Common myeloid progenitor, CD34-positive (primary cell): ENCODE measurements at places on chromosomes 1 and 21.
A peak's percentile ranks its signal among the peaks of the same experiment; 100 is the strongest.

DNA sequence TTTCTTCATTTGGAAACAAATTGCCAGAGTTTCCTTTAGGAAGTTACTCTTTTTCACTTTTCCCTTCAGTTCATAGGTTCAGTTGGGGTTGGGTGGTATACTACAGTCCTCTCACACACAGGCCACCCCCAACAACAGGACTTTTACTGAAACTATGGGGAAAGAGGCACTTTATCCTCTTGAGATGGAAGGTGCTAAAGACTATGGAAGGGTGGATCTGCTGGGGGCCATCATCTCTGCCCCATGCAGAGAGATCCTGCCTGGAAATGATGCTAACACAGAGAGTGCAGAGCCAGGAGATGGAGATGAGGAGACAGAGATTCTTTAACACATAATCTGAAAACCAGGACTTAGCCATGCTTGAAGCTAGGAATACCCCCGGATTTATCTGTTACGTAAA, 24.3 kb downstream of the ILDR2 start:
- no peaks in the 10 kb centered on the region for H3K36me3 ChIP-seq
- H3K4me1 ChIP-seq = peaks cover 12% of the 10 kb centered on the region
- no peak overlapping the region for H3K27ac ChIP-seq
- DNase-seq = no peak
- H3K4me3 ChIP-seq = no peak overlapping the region
- peaks cover 19% of the 10 kb centered on the region for H3K27me3 ChIP-seq

- H3K36me3 ChIP-seq = no peaks in the 10 kb centered on the region
- no peaks in the 10 kb centered on the region for H3K27me3 ChIP-seq
- no peak overlapping the region for H3K27ac ChIP-seq
- no peak for DNase-seq
Observed at GRCh38 chr1:237975376-237975775, 84.7 kb upstream of the ZP4 start.

GRCh38 chr1:203199816-203200571, 13.5 kb upstream of the CHI3L1 start:
- DNase-seq = no peak
- no peak overlapping the region for H3K4me3 ChIP-seq
- H3K27me3 ChIP-seq = peaks cover 2% of the 10 kb centered on the region
- H3K27ac ChIP-seq = no peak overlapping the region
- H3K36me3 ChIP-seq = no peaks in the 10 kb centered on the region

DNA sequence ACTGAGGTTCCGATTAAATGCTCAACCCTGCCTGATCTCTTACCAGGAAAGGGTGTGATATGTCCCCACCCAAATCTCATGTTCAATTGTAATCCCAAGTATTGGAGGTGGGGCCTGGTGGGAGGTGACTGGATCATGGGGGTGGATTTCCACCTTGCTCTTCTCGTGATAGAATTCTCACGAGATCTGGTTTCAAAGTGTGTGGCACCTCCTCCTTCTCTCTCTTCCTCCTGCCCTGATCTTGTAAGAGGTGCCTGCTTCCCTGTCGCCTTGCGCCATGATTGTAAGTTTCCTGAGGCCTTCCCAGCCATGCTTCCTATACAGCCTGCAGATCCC, 34.9 kb downstream of the RSPH1 start:
- H3K4me3 ChIP-seq = no peak overlapping the region
- DNase-seq = no peak
- no peaks in the 10 kb centered on the region for H3K27me3 ChIP-seq
- H3K4me1 ChIP-seq = peaks cover 61% of the 10 kb centered on the region

DNA sequence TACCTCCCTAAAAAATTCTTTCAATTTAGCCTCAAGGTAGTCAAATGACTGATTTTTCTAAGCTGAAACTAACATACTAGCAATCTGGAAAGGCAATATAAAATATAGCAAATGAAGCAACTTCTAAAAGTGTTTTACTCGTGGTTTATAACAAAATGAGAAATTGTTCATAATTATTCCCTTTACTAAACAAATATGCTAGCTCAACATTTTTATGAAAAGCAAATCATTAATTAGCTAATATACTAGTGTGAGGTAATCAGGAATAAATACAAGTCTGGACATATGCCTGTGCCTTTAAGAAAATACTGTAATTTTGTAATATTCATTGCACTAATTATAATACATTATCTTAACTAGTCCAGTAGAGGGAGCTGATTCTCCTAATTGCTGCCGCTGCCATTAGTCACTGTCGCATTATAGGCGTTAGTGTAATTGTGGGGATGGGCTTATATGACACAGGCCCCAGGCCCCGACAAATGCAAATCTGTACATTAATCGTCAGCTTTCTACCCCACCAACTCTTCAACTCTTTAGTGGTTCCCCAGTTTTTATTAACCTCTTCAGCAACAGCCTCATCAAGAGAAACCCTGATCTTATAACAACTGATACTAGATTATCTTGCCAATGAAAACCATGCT, 160.9 kb downstream of the GABPA start:
- H3K27ac ChIP-seq = no peak overlapping the region
- no peaks in the 10 kb centered on the region for H3K27me3 ChIP-seq
- DNase-seq = peak; percentile 80
- H3K36me3 ChIP-seq = peaks cover 31% of the 10 kb centered on the region

DNA sequence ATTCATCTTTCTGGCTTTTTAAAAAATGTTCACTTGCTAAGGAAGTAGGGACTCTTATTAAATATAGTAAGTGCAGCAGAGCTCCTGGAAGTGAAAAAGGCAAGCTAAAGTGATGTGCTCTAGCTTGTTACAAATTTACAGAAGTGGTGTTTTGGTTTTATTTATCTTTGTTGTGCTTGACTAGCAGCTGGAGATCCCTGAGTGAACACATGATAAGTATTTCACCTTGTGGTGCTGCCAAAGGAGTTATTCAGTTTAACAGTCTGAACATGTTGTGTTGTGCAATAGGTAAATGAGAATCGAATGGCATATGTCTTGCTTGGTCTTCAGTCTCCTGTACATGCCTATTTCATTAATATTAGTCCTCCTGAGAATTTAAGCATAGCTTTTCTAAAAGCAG, 315.7 kb downstream of the TPR start:
- no peaks in the 10 kb centered on the region for H3K36me3 ChIP-seq
- H3K27me3 ChIP-seq = no peaks in the 10 kb centered on the region
- no peak overlapping the region for H3K27ac ChIP-seq

- peaks cover 11% of the 10 kb centered on the region for H3K36me3 ChIP-seq
- H3K27me3 ChIP-seq = no peaks in the 10 kb centered on the region
- no peak for DNase-seq
Observed at GRCh38 chr1:24421502-24421901, 5.9 kb downstream of the NIPAL3 start.

GRCh38 chr1:99115231-99115630, 110.6 kb upstream of the PLPPR5 start:
- H3K27ac ChIP-seq = no peak overlapping the region
- no peaks in the 10 kb centered on the region for H3K36me3 ChIP-seq
- DNase-seq = no peak
- no peaks in the 10 kb centered on the region for H3K27me3 ChIP-seq

DNA sequence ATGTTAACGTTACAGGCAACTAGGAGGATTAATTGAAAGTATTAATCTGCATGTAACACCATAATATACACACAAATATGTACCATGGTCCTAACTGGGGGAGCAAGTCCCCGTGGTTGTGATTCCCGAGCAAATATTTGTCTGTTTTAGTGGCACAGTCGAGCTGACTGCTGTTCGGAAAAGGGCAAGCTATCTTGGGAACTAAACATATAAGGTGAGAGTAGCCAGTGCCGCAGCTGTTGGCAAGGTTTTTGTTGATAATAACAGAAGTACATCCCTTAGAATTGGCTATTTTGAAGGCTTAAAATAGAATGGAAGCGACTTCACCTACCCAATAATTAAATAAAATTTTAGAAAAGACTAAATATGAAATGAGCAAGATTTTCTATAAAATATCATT, 45.5 kb downstream of the UCHL5 start:
- no peak overlapping the region for H3K4me3 ChIP-seq
- H3K4me1 ChIP-seq = no peaks in the 10 kb centered on the region
- no peaks in the 10 kb centered on the region for H3K27me3 ChIP-seq
- no peak for DNase-seq

- peak overlapping the region; percentile 79 for H3K4me3 ChIP-seq
- peaks cover 35% of the 10 kb centered on the region for H3K4me1 ChIP-seq
- no peaks in the 10 kb centered on the region for H3K27me3 ChIP-seq
- peaks cover 7% of the 10 kb centered on the region for H3K36me3 ChIP-seq
- DNase-seq = peak; percentile 79
Observed at GRCh38 chr21:32770871-32771523, 558 bp downstream of the PAXBP1 start.

DNA sequence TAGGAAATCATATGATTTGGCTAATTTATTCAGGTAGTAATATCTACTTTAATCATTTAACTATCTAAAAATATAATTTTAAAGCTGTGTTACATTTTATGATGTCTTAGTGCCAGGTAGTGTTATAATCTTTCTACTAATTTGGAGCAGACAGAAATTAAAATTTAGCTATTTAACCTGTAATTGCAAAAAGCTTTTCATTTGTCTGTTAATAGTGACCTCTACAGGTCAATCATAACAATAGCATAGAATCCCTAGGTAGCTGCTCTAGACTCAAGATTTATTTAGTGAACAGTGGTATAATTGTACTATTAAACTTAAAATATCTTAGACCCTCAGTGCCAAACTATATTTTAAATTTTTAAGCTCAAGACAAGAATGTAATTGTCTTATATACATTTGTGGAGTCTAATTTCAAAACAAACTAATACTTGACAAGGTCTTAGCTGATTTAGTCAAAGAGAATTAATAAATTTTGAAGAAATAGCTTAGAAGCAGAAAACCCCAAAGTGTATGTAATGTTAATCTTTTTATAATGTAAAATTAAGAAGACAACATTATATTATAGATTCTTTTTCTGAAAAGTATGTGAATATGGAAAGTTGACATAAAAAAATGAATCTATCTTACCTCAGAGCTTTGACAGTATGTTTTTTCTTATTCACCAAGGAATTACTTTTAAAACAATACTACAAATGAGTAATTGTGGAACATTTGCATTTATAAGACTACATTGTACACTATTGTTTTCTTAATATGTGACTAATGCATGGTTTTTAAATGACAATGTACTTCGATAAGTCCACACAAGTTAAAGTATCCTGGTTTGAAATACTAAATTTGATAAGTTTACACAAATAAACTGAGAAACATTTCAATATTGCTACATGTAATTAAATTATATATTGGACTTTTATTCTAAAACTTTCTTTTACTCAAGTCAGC, 64.1 kb upstream of the RNPC3 start:
- H3K4me1 ChIP-seq = no peaks in the 10 kb centered on the region
- DNase-seq = peak; percentile 2
- H3K4me3 ChIP-seq = no peak overlapping the region
- no peaks in the 10 kb centered on the region for H3K27me3 ChIP-seq
- H3K36me3 ChIP-seq = no peaks in the 10 kb centered on the region

- H3K36me3 ChIP-seq = no peaks in the 10 kb centered on the region
- H3K4me3 ChIP-seq = no peak overlapping the region
- H3K4me1 ChIP-seq = peaks cover 9% of the 10 kb centered on the region
- H3K27ac ChIP-seq = no peak overlapping the region
- no peak for DNase-seq
Observed at GRCh38 chr1:222769971-222770620, 33.1 kb downstream of the FAM177B start.

DNA sequence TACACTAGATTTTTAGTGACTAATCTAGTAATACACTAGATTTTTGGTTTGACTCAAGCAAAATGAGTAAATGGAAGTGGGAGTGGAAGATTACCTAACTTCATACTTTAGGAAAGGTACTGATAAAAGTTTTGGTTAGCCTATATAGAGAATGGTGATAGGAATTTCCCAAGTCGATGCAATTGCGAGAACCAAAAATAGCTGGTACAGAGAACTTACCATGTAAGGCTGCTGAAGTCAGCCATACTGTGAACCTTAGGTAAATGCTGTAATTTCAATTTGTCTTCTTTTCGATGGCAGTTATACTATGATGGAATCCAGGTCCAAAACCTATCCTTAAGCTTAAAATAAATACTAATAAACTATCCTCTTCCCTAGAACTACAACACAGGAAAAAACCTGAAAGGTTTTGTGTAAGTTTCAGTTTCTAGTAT, 4.6 kb downstream of the PNRC2 start:
- no peak overlapping the region for H3K27ac ChIP-seq
- no peak overlapping the region for H3K4me3 ChIP-seq
- no peaks in the 10 kb centered on the region for H3K27me3 ChIP-seq
- no peak for DNase-seq
- H3K36me3 ChIP-seq = peaks cover 45% of the 10 kb centered on the region
- H3K4me1 ChIP-seq = peaks cover 29% of the 10 kb centered on the region

GRCh38 chr1:212976586-212976985, 26.2 kb downstream of the VASH2 start:
- no peak for DNase-seq
- no peak overlapping the region for H3K4me3 ChIP-seq
- H3K27me3 ChIP-seq = no peaks in the 10 kb centered on the region
- no peaks in the 10 kb centered on the region for H3K4me1 ChIP-seq

- H3K36me3 ChIP-seq = no peaks in the 10 kb centered on the region
- DNase-seq = no peak
- no peak overlapping the region for H3K4me3 ChIP-seq
- H3K27ac ChIP-seq = no peak overlapping the region
- H3K4me1 ChIP-seq = no peaks in the 10 kb centered on the region
Observed at GRCh38 chr1:181588631-181589030, 105.3 kb downstream of the CACNA1E start.

DNA sequence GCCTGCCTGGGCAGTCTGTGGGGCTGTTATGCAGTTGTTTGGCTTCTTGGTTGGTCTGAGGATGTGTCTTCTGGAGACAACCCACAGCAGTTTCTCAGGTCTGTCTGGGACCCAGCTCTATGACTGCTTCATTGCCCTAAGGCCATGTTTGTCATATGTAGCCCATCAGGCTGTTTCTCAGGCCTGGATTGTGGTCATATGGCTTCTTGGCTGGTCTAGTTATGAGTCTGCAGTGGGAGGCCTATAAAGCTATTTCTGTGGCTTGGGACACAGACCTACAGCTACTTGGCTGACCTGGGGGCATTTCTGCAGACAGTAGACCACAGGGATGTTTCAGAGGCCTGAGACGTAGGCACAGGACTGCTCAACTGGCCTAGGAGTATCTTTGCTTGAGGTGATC, 41.5 kb downstream of the CHIA start:
- H3K27ac ChIP-seq = no peak overlapping the region
- H3K4me3 ChIP-seq = no peak overlapping the region
- no peaks in the 10 kb centered on the region for H3K36me3 ChIP-seq
- DNase-seq = no peak

DNA sequence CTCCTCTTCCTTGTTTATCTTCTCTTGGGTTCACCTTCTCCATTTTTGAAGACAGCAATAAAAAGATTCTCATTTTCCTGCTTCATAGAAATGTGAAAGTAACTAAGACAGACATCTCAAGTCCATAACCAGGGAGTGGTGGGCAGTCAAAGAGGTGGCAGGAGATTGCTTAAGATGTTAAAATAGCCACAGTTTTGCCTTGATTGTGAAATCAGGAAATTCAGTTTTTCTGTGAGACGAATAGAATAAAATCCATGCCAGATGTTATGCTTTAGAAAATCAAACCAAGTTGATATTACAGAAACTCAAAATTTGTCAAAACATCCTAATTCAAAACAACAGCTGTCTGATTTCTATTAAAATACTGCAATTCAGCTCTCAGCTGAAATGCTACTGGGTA, 57.2 kb downstream of the TNN start:
- H3K27ac ChIP-seq = no peak overlapping the region
- H3K4me3 ChIP-seq = no peak overlapping the region
- no peaks in the 10 kb centered on the region for H3K36me3 ChIP-seq
- no peaks in the 10 kb centered on the region for H3K27me3 ChIP-seq
